Fibroblast of skin of left quadriceps (primary cell): ENCODE measurements at places on chromosomes 11 and 22.

- no peak for DNase-seq
Observed at GRCh38 chr11:65423516-65424204, 1.1 kb downstream of the NEAT1 start.

- no peak for DNase-seq
Observed at GRCh38 chr22:30803679-30804078, 109.0 kb downstream of the OSBP2 start.

DNA sequence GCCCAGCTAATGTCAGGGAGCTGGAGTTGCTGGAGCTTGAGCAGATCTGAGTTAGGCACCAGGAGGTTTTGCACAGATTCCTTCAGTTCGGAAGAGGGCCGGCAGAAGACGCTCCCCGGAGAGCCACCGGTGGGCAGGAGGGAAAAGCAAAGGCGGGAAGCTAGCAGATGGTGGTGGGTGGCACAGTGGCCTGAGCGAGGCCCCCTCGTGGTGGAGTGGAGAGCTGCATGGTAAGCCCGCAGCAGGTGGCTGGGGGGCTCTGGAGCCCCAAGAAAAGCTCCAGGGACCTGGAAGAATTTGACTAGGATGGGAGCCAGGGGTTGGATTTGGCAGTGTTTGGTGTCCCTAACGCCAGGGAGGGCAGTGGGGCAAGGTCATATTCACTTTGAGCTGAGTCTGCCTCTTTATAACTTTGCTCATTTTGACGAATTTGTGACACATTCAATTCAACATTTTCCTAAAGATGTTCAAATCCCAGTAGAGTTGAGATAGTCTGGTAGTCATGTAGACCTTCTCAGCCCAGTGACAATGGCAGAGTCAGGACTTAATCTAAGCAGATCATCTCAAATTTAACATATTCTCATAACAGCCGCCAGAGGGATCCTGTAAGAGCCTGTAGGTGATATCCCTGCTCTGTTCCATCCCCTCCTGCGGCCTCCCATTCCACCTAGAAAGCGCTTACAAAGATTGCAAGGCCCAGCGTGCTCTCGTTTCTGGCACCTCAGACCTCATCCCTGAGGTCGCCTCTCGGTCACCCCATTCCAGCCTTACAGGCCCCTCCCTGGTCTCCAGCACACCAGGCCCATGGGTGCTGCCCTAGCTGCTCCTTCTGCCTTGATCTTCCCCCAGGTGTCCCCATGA lies 57.9 kb downstream of the TRIM29 start:
- no peak for DNase-seq

GRCh38 chr22:36258701-36259614 lies 6.0 kb downstream of the APOL1 start:
- peak; percentile 18 for DNase-seq

GRCh38 chr11:85095239-85095638 lies 531.9 kb downstream of the DLG2 start:
- no peak for DNase-seq

- peak; percentile 43 for DNase-seq
Observed at GRCh38 chr22:19429950-19430889, 1.3 kb downstream of the HIRA start.

- DNase-seq = no peak
Observed at GRCh38 chr11:46363031-46363407, 15.8 kb downstream of the DGKZ start.

DNA sequence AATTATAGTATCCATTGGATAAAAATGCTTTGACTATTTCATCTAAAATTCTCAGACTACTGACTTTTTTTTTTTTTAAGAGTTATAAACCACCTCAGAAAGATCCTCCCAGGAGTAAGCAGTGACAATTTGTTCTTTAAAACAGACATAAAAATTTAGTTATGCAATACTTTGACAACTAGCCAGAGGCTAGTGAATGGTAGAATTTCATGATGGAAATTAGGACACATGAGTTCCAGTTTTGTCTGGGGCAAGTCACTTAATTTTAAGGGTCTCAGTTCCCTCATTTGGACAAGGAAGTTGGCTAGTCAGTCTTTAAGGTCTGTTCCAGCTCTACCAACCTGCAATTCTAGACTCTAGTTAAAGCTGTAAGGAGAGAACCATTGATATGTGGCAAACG lies 2.9 kb downstream of the IL18 start:
- DNase-seq = no peak
